ENCODE measurements at places on chromosomes 16 and 17. TPM values are rescaled to one million over a fixed set of nuclear protein-coding genes. Genes with fewer than 3 reads are reported as not detected.

The KRTAP4-9 gene
- not detected for polyA plus RNA-seq

The ZNF385C gene
- 1.1 TPM for polyA plus RNA-seq

DNA sequence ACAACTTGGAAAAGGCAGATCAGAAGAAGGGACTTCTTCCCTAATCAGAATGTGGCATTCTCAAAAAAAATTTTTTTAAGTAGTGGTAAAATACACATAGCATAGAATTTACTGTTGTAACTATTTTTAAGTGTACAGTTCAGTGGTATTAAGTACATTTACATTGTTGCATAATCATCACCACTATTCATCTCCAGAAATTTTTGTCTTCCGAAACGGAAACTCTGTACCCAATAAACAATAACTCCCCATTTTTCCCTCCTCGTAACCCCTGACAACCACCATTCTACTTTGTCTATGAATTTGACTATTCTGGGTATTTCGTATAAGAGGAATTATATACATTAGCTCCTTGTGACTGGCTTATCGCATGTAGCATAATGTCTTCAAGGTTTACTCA is 18.9 kb downstream of the METTL9 start:
- no peak for DNase-seq

The KRTAP9-2 gene
- polyA plus RNA-seq = not detected

DNA sequence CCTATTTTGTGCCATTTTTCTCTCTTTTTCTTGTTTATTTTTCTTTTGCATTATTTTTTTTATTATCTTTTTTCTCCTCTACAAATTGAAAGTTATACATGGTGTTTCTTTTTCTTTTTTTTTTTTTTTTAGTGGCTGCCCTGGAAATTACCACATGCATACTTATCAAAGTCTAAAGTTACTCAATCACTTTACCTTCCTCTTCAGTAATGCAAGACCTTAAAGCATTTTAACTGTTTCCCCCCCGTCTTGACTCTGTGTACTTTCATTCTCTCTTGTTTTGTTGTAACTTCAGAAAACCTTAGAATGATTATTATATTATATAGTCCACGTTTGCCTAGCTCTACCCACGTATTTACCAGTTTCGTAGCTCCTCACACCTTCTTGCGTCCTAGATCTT is 33.3 kb upstream of the SMPD3 start:
- no peak for DNase-seq

GRCh38 chr17:69928611-69929010 is 146.4 kb upstream of the KCNJ16 start:
- DNase-seq = no peak

DNA sequence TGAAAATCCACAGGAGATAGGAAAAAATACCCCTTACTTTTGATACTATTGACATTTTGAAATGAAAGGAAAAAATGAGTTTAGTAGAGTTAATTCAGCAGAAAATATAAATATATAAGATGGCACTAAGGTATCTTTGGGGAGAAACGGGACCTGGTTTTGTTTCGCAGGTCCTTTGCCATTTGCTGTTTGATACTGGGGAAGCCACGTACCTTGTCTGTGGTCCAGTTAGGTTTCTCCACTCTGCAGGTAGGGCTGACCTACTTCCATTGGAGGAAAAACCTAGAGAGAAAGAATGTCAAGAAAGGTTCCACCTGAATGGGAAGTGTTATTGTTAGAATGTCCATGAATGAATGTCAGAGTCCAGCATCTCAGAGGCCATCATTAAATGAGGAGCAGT is 48.1 kb downstream of the HLF start:
- no peak for DNase-seq

GRCh38 chr16:72013888-72014581 is 5.5 kb downstream of the DHODH start:
- peak; percentile 60 for DNase-seq

DNA sequence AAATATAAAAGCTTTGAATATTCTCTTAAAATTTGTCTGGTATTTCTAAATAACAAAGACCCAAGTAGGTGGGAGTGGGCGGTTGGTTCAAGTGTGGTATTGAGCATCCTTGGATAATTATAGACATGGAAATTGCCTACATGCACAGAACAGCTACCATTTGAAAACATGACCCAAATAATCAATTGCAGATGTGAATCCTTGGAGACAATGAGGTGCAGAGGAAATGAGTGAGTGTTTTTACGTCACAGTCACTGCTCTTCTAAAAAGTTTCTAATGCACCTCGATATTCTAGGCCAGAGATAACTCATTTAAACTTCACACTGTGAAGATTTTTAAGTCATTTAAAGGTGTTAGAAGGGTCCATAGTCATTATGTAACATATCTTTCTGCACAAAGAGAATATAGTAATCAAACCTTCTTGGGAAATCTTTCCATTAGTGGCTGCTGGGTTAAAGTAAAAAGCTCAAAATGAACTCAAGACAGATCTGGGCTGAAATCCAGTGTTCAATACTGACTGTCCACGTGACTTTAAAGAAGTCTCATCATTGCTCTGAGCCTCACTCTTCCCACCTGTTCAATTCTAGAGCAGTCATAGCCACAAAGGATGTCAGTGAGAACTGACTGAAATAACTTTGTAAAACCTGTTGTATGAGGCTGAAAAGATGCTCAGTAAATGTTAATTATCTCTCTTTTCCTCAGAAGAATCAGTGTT is 144.5 kb downstream of the CDH11 start:
- DNase-seq = no peak

The CTF1 gene
- 13.0 TPM for polyA plus RNA-seq

DNA sequence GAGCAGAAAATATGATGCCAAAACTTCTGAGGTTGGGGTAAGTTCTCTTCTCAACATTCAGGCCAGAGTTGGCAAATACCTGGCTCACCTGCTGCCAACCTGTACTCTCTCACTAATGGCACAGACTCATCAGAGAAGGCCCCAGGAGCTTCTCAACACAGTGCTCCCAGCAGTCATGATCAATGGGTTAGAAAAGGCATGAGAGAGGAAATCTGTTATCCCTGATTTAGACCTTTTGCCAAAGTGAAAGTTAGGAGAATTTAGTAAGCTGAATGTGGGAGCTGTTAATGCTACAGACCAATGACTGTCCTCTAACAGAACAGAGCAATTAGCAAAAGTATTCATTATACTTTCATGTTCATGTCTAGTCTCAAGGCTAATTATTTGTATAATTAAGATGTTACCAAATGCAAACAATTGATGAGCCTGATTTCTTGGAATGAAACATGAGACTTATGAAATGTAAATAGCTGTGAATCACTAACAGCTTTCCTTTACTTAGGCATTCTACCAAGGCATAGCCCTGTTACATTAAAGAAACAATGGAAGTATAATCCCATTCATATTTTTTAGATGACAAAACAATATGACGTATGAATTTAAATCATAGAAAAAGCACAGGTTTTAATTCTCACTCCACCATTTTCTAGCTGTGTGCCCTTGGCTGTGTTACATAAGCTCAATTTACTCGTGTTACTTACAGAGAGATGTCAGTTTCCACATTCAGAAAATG is 68.7 kb upstream of the MARCHF10 start:
- no peak for DNase-seq

The MT4 gene
- polyA plus RNA-seq = not detected

DNA sequence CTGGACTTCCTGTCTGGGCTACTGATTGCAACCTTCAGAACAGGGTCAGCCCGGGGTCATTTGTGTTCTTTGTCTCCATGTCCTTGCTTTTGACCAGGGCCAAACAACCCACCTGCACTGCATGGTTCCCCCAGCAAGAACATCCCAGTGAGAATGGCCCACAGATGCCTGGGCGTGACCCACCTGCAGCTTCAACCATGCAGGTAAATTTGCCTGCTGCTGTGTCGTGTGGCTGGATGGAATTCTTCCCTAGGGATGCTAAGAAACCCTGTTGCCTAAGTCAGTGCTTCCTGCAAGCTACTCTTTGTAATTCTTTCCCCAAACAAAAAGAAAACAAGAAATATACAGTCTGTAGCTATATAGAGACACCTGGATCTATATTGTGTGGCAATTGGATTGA is 12.5 kb downstream of the CDH13 start:
- DNase-seq = no peak

The KRTAP9-4 gene
- polyA plus RNA-seq = not detected

The OR1G1 gene
- polyA plus RNA-seq = not detected

GRCh38 chr16:57532266-57532625 is 4.1 kb downstream of the CCDC102A start:
- DNase-seq = no peak

DNA sequence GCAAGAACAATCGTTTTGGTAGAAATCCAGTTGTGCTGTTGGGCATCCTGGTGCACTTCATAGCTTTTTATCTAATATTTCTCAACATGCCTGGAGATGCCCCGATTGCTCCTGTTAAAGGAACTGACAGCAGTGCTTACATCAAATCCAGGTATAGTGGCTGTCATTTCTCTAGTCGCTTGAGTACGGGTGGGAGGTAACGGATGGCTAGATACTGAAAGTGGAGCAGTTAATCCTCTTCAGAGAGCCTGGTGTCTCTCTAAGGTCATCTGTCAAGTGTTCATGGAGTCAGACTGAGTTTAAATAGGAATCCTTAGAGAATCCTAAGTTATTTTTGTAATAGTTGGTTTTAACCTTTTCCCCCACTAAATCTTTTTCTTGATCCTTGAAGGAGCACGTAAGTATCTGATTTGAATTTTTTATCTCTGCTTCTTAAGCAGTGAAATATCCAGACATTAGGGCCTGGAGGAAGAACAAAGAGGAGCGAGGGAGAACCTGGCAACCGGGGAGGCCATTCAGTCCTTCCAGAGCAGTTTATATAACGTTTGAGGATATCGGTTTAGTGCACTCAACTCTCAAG is 37.2 kb downstream of the MFSD11 start:
- no peak for DNase-seq

DNA sequence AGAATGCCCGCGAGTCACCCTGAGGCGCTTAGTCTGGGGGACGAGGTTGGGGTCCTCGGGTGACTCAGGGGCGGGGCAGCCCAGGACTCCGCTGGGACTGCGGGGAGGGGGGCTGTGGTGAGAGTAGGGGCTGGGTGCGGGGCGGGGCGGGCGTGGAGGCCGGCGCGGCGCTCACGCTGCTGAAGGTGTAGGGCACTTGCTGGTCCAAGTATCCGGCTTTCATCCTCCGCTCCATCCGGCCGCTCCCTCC is 832 bp downstream of the ETV4 start:
- no peak for DNase-seq

The CES3 gene
- 7.8 TPM for polyA plus RNA-seq

The CACNG5 gene
- polyA plus RNA-seq = not detected

GRCh38 chr16:27189335-27189972 is 13.9 kb upstream of the KDM8 start:
- DNase-seq = no peak

DNA sequence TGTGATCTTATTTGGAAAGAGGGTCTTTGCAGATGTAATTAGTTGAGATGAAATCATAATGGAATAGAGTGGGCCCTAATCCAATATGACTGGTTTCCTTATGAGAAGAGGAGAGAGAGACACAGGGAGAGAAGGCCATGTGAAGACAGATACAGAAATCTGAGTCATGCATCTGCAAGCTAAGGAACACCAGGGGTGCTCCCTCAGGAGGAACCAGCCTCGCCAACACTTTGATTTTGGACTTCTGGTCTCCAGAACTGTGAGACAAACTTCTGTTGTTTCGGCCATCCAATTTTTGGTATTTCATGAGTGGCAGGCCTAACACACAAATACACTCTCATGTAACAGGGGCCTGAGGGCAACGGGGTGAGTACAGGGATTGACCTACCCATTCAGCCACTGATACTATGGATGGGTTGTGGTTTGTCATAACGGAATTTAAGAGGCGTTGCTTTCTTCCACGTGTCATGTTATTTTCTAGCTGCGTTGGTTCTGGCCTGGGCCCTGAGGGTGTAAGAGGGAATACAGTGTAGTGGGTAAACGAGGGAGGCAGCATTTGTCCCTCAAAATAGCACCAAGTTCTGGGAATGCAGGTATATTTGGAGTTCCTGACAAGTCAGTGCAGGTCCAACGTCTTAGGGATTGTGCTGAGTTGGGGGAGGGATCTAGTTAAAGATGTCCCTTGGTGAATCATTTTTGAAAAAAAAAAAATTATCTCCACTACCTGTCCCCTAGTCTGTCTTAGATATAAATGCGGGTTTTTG is 17.7 kb downstream of the PLCG2 start:
- DNase-seq = no peak

The PYY gene
- polyA plus RNA-seq = not detected

GRCh38 chr16:80807906-80808305 is 3.5 kb upstream of the CDYL2 start:
- no peak for DNase-seq

- DNase-seq = no peak
These were observed 185.1 kb upstream of the PSMD7 start for GRCh38 chr16:74111456-74111982.

GRCh38 chr16:23255000-23255399 is 47.1 kb upstream of the SCNN1B start:
- DNase-seq = no peak

DNA sequence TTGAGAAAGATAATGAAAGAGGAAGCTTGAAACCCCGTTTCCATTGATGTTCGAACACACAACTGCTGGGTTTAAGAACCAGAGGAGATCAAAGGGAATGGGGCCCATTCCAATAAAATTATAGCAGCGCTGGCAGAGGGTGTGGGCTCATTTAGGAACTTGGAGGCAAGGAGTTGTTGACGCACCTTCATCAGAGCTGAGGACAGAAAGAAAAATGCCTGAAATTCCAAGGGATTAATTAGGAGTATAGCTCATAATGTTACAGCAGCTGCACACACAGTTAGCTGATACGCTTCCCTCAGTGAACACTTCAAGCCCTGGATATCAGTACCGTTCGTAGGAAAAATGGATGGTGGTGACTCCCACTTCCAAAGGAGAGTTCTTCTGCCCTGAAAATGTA is 127.2 kb downstream of the AXIN2 start:
- no peak for DNase-seq

DNA sequence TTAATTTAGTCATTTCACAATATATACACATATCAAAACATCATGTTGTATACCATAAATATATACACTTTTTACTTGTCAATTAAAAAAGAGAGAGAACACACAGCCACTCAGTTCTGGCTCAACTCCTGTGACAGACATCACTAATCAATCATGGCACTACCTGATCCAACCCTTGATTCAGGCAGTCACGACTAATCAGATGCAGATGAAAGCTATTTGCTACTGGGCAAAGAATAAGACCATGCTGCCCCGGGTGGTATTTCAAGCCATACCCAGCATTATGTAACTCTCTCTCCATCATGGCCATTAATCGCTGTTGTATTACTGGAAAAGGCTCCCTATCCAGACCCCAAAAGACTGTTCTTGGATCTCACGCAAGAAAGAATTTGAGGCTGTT is 345.7 kb downstream of the HAPSTR1 start:
- DNase-seq = no peak

- no peak for DNase-seq
These were observed 50.2 kb upstream of the TMEM97 start for GRCh38 chr17:28268610-28269313.

- DNase-seq = no peak
These were observed 8.2 kb downstream of the CAVIN1 start for GRCh38 chr17:42414704-42415409.

DNA sequence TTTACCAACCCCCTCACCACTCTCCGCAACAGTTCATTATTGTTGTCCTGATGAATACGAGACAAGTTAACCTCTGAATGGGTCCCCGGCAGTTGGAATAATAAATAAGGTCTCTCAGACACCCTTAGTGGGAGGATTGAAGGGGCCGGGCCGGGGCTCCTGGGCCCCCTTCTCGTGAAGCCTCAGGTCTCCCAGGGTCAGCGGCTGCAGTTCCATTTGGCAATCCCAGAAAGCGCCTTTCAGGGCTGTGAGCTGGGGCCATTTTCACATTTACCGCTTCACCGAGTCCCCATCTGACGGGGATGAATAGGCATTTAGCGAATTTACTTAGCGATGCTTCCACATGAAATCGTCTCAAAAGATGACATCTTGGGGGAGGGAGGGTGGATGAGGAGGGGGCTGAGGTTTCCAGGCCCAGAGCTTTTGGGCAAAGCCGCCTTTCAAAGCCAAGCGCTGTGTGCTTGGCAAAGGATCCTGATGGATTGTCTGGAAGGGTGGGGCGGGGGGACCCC is 309.8 kb downstream of the XYLT1 start:
- DNase-seq = no peak

Measured in kidney (tissue), 22 donors.